Inflammatory macrophage treated with lipopolysaccharide for 4 hours (primary cell): ENCODE measurements at places on chromosomes 2 and 18.

GRCh38 chr2:233600386-233600785, 17.0 kb upstream of the UGT1A8 start:
- DNase-seq = no peak

DNA sequence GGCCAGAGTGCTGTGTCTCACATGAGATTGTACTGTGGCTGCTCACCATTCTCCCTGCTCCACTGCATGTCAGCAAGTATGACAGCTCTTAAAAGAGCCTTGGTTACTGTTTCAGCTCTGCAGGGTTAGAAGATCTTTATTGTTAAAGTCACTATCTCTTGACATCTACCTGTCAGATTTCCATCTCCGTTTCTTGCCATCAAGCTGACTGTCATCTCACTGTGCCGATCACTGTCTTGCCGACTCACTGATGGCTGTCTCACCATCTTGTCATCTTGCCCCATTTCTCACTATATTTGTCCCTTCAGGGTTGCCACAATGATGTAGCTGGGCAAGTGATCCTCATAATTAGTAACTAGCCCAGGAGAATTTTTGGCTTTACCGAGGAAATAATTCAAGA, 800.9 kb upstream of the CDH7 start:
- no peak for DNase-seq

GRCh38 chr18:73199151-73199550, 331.4 kb upstream of the NETO1 start:
- no peak for DNase-seq

- peak; percentile 90 for DNase-seq
Measured at GRCh38 chr2:145258903-145259579, 739.1 kb upstream of the ZEB2 start.

GRCh38 chr2:133194362-133194655, 374.0 kb downstream of the NCKAP5 start:
- no peak for DNase-seq

DNA sequence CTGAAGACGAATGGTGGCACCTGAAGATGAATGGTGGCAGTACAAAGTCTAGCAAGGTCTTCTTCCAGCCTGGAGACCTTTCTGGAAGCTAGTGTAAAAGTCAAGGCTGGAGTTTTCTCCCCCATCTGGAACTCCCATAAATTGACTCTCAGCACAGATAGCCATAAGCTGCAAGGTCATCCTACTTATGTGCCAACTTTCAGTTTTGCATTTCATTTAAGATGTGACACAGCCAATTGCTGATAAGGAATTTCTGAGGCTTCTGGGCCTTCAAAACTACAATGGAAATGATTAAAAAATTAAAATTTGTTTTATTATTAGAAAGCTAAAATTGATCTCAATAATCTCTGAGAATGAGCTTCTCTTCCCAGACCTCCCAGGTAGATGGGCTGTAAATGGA, 10.2 kb downstream of the XDH start:
- no peak for DNase-seq

DNA sequence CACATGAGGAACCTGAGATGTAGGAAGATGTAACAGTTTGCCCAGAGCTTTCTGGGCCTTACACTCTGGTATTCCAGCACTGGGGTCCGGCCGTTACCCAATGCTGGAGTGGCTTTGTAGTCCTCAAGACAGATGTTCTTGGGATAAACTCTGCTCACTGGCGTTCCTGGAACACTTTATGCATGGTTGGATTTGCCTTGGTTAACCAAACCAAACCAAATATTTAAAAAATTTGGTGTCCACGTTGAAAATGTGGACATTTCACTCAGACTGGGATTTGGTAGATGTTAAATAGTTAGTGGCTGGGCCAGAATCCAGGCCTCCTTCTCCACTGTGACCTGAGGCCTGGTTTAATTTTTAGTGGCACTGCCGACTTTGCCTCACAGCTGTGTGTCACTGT, 81.5 kb downstream of the ACOXL start:
- no peak for DNase-seq

GRCh38 chr2:235047171-235048160, 95.6 kb downstream of the SH3BP4 start:
- DNase-seq = no peak

DNA sequence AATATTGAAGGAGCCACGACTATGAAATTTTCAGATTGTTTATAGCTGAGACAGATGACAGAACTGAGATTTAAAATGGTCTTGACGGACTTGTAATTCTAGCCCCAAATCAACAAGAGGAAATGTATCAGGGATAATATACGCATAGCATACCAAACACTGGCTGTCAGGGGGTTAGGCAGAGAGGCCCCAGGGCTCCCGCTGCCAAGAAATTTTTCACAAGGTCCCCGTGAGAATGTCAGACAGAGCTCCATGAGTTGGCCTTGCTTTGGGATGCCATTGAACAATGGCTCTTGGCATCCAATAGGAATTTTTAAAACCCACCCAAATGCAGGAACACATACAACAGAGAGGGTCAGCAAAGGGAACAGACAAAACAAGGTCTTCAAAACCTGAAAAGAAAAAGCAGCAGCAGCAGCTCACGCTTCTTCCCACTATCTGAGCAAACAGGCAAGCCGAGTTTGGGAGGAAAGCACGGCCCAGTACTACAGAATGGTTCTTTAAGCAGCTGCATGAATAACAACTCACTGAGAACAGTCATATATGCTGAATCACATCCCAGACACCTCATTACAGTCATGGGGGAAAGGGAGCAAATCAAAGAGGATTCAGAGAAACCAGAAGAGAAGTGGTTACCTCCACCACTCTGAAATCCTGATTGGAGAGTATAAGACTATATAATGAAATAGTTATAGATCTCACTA, 445.6 kb downstream of the RND3 start:
- no peak for DNase-seq

GRCh38 chr2:132419941-132420340, 3.3 kb downstream of the GPR39 start:
- DNase-seq = no peak

DNA sequence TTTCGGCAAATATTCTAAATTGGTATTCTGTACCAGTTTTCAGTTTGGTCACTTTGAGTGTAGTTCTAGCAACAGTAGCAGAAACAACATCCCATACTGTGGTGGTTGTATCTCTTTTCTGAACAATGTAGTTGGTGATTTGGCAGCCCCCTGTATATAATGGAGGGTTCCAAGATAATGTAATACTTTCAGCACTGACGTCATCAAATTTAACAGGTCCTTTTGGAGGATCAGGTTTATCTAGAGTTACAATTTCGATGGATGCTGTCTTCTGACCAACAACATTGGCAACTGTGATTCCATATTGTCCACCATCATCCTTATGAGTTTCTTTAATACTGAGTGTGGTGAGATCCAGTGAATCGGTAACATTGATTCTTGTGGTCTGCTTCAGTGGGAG, 88.0 kb downstream of the PLEKHA3 start:
- DNase-seq = no peak

GRCh38 chr18:11669948-11670275, 19.2 kb upstream of the GNAL start:
- no peak for DNase-seq

DNA sequence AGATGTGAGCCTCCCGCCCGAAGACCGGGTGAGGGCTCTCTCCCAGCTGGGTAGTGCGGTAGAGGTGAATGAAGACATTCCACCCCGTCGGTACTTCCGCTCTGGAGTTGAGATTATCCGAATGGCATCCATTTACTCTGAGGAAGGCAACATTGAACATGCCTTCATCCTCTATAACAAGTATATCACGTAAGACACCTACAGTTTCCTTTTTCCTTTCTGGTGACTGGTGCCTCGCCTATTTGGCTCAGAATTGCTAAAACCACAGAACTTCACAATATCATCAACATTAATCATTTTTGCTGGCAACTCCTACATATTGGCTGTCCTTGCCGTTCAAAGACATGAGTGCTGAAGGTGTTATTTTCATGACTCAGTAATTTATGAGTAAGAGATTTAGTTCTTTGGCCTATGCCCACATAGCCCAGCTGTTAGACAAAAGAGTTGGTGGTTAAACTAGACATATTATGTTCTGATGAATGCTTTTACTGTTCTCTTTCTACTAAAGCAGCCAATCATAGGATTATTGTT, 2.2 kb downstream of the STAMBP start:
- DNase-seq = peak; percentile 78

DNA sequence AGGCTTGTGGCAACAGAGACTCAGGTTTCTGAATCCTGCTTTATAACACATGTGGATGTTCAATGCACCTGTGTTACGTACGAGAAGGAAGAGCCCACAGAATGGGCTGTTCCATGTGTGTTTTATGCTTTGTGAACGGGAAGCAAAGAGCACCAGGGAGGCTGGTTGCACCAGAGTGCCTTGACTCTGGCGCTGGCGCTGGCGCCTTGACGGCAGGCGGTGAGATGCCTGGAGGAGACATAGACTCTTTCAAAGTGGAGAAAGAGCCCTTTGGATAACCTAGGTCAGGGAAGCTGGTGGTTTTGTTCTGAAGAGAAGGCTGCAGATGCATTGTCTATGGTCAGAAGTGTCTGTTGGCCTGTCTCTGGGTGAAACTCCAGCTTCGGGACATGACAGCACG, 80.2 kb upstream of the APCDD1 start:
- no peak for DNase-seq

DNA sequence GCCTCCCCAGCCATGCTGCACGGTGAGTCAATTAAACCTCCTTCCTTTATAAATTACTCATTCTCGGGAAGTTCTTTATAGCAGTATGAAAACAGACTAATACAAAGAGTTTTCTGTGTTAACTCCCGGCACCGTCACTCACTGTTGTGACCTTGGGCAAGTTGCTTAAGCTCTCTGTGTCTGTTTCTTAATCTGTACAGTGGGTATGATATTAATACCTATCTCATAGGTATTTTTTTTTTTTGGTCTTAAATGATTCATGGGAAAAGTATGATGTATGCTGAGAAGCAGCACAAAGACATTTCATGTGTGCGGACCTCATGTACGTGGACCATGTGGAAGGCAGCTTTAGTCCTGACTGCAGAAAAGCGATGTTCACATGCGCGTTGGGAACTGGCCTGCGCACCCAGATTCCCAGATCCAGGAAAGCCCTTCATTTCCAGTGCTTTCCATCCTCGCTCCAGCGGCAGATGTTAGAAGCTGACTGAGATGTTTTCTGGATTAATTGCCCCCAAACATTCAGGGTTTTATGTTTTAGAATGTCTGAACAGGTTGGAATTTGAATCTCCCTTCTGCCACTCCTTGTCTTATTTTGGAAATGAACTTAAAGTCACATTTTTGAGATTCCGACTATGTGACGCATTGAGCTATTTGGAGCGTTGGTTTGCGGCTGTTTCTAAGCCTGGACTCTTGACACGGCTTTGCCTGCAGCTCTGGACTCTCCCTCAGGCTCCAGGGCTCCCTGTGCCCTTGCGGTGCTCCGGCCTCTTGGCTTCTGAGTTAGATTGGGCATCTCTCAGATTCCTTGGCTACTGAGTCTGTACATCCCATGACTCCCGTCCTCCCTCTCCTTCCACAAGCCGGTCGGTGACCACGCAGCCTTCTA, 61.4 kb downstream of the SLC4A3 start:
- DNase-seq = no peak

DNA sequence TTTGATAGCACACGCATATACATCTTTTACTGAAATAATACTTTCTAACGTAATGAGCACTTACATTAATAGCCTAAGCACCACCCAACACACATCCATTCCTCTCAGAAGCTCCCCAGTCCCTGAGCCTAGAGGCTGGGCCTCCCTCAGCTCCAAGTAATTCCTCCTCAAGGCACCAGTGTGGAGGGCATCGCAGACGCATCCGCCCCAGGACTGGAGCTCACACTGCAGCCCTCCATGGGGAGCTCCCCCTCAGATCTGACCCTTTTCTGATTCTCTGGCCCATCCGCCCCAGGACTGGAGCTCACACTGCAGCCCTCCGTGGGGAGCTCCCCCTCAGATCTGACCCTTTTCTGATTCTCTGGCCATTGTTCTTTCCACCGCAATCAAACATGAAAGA, 60.4 kb upstream of the SNTG2 start:
- DNase-seq = no peak

- no peak for DNase-seq
Measured at GRCh38 chr2:235449568-235449967, 44.3 kb upstream of the AGAP1 start.
